ENCODE measurements at places on chromosomes 11 and 22. TPM values are rescaled to one million over a fixed set of nuclear protein-coding genes. Genes with fewer than 3 reads are reported as not detected.

DNA sequence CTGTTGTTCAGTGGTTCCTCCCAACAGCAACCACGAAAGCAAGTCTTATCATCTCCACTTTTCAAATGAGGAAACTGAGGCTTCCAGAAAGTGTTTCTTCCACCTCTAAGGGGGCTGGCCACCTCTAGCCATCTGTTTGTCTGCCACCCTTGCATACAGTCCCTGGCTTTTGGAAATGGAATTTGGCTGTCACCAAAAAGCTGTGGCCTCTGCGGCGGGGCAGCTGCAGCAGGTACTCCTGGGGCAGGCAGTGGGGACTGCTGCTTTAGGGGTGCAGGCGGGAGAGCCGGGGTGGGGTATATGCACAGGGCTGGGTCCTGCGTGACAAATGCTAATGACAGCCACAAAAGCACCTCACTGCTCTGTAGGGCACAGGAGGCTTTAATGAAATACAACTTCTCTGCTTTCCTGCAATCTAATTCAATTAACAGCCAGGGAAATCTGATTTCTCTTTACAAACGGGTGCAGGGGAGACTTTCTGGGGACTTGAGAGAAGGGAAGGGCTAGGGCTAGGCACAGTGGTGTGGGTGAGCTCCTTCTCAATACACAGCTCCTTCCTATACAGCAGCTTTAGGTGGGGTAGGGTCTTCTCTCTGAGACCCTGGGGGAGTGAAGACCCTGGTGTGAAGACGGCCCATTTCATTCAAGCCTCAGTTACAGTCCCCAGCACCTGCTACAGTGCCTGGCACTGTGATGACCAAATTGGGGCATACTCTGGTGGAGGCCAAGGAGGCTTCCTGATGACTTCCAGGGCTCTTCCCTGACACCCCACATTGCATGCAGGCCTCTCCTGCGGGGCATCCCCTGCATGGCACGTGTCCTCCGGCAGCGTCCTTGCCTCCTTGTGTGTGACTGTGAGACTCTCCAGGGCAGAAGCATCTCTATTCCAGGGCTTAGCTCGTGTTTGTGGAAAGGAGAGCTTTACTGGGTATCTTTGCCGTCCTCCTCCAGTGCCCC lies 161.6 kb downstream of the CEP164 start:
- DNase-seq = no peak

DNA sequence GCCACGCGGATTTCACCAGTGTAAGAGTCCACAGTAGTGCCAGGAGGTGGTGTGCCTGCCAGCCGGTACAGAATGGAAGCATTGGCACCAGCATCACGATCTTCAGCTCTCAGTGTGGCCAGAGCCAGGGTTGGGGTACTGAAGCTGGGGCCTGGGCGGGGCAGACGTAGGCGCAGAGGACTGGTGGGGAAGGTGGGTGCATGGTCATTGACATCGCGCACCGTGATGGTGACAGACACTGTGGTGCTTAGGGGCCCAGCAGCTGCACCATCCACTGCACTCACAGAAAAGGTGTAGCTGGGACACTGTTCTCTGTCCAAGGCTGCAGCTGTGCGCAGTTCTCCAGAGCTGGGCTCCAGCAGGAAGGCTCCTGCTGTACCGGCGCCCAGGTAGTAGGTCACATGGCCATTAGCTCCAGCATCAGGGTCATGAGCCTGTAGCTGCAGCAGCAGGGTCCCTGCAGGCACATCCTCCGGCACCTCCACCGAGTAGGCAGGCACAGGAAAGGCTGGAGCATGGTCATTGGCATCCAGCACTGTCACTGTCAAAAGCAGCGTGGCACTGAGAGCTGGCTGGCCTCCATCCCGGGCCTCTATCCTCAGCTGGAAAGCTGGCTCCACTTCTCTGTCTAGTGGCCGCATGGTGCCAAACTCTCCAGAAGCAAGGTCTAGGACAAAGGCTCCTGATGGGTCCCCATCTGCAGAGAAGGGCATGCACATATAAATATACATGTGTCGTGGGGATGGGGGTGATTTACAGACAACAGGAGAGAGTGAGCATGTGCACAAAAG lies 7.9 kb upstream of the TPP1 start:
- no peak for DNase-seq

- no peak for DNase-seq
These were observed 78.5 kb downstream of the LUZP2 start for GRCh38 chr11:24575392-24575791.

DNA sequence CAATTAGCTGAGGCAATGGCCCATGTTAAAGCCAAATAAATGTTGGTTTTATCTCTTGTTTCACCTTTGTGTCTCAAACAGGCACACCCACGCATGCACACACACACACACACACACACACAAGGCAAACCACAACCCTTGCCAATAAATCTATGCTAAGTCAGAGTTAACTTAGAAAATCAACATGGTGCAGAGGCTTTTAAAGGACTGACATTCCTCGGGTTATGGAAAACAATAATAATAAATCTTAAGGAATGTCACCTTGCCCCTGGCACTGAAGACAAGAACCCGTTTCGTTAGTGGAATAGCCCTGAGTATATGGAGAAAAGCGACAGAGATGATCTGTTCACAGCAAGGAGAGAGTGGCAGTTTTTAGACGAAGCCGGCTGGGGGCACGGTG lies 326.3 kb downstream of the NTM start:
- DNase-seq = no peak

Gene SLC6A5
- polyA plus RNA-seq = 0.12 TPM

Gene OR51G1
- polyA plus RNA-seq = not detected

Gene EMID1
- 81.4 TPM for polyA plus RNA-seq

Gene GAS2
- 10.8 TPM for polyA plus RNA-seq
